Ovary (tissue), 10 donors: ENCODE measurements at places on chromosomes 3 and 15. TPM values are rescaled to one million over a fixed set of nuclear protein-coding genes. Genes with fewer than 3 reads are reported as not detected.

The UCN2 gene
- not detected for total RNA-seq

The ATP8B4 gene
- total RNA-seq, result 7.1 TPM

The ADAMTS17 gene
- total RNA-seq, result 8.8 TPM

The EMC7 gene
- 57.3 TPM for total RNA-seq

The RBPMS2 gene
- 10.8 TPM for total RNA-seq

The GATM gene
- total RNA-seq, result 185 TPM

The CPN2 gene
- not detected for total RNA-seq

The FEZF2 gene
- not detected for total RNA-seq

The TMOD2 gene
- total RNA-seq, result 11.5 TPM

The MAGEL2 gene
- 2.4 TPM for total RNA-seq

The GRK7 gene
- total RNA-seq, result not detected

The PPP1R14D gene
- total RNA-seq, result not detected

The LSAMP gene
- 8.6 TPM for total RNA-seq

The AGBL1 gene
- not detected for total RNA-seq

The CACNA2D2 gene
- 4.5 TPM for total RNA-seq

The SLC12A1 gene
- total RNA-seq, result not detected

The SFMBT1 gene
- 7.7 TPM for total RNA-seq

The POPDC2 gene
- total RNA-seq, result 4.3 TPM

The DNAH12 gene
- total RNA-seq, result 0.45 TPM

The CYP8B1 gene
- not detected for total RNA-seq

The FGF12 gene
- total RNA-seq, result 2.8 TPM

The SEC22C gene
- 47.8 TPM for total RNA-seq
